HEK293T (cell line): ENCODE measurements at places on chromosomes 2 and 18.

DNA sequence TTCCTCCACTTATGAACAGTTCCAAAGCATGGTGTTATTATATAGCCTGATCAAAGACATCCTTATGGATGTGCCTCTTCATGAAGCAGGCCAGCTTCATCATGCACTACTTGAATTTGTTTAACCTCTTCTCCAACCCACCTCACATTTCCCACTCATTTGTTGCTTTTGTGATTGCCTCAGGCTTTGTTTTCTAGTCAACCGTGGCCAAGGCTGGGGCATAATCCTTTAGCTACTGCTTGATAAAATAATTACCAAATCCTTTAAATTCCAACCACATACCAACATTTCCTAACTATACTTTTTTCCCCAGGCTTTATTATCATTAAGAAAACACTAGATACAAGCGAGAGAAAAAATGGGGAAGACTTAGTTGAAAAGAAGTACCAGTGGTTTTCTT, 39.6 kb upstream of the SCN1A start:
- DNase-seq, result no peak

DNA sequence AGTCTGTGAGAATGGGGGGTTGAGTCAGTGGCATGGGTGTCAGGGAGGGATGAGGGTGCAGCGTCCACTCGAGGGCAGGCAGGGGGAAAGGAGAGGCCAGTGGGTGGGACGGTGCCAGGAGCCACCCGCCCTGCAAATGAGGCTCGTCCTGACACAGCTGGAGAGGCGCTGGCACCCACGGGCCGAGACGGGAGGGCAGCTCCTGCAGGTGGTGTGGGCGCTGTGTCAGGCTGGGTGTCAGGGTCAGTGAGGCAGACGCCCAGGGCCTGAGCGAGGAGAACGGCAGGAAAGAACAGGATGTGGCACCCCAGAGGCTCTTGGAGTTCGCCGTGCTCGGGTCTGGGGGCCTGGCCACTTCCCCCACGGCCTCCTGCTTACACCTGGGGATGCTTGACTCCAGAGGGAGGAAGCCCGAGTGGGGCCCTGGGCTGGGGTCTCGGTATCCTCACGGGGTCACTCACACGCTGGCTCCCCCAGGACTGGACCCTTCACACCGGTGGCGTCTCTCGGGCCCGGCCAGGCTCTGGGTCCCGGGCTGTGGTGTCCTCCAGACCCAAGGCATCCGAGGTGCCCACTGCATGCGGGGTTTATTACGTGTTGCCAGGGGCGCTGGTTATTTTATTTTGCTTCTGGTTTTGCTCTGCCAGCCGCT, 130.5 kb upstream of the CTDP1 start:
- no peak for DNase-seq

DNA sequence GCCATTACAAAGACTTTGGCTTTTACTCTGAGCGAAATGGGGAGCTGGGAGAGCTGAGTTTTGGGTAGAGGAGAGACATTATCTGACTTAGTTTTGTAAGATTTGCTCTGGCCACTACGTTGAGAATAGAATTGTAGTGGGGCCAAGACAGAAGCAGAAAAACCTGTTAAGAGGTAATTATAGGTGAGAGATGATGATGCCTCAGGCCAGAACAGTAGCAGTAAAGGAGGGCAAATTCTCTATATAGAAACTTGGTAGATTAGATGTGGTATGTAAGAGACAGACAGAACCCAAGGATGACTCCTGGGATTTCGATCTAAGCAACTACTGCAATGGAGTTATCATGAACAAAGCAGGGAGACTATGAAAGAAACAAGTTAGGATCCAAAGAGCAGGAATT, 17.4 kb upstream of the CREB1 start:
- DNase-seq, result no peak

DNA sequence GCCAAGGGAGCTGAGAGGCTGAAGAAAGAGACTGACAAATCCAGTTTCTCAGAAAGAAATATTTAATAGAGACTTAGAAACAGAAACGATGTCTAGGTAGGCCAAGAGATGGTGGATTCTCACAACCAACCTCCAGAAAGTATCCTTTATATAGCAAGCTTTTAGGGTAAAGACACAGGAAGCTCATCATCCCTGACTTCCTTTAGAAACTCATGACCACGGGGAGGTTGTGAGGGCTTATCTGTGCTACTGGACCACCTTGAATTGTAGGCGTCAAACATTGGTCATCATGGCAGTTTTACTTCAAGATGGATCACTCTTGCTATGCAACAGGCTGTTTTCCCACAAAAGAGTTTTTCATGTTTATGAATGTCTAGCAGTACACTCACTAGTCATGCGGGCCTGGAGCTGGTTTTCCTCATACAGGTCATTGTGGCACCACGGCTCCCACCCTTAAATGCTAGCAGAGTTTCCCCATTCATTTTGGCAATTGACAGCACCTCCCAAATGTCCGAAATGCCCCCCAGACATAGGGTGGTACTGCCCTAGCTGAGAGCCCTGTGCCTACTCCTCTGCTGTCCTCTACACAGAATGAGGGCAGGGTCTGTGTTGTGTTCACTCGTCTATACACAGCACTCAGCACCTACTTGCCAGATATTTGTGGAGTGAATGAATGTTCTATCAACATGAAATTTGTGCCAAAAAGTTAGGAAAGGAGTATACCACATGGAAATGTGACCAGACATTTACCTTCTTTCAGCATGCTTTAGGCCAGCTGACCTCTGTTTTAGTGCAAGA, 89.0 kb downstream of the TMEM247 start:
- no peak for DNase-seq

- DNase-seq, result no peak
Observed at GRCh38 chr18:62493033-62493862, 29.6 kb upstream of the ZCCHC2 start.

DNA sequence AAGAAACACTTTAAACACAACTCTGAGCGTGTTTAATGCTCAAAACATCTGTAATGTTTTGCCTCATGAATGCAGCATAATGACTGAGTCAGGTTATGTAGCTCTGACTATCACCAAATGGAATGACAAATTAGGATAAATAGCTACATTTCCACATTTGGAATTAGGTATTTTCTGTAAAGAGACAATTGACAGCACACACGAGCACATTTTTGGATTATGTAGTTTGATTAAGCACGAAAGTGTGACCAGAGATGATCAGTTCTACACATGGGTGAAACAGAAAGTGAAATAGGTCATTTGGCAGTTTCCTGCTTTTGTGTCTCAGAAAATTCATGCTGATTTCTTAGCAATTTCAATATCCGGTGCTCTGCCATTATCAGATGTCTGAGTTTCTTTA, 29.0 kb downstream of the LPIN1 start:
- no peak for DNase-seq

GRCh38 chr2:96146153-96146880, 1.1 kb upstream of the DUSP2 start:
- DNase-seq, result no peak

DNA sequence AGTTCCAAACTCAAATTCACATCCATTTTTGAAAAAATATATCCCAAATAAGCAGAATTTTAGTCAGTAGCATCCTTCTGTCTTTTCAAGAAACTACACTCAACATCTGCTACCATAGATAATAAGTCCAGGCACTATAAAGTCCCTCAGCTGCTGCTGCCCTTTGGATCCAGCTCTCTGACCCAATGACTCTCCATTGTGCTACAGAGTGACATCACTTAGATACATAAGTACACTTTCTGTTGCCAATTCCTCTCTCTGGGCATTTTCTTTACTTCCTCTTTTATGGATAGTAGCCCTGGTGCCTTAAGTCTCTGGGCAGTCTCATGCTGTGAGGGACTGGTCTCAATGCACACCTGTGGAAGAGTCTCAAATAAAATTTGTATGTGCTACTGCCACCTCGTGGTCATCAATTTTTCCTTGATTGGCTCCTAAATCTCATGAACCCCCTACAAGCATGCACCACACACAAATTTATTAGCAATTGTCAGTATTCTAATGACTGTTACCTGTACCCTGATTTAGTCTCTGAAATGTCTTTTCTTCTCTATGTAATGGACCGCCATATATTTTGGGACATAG, 219.2 kb downstream of the LRP1B start:
- peak; percentile 8 for DNase-seq

DNA sequence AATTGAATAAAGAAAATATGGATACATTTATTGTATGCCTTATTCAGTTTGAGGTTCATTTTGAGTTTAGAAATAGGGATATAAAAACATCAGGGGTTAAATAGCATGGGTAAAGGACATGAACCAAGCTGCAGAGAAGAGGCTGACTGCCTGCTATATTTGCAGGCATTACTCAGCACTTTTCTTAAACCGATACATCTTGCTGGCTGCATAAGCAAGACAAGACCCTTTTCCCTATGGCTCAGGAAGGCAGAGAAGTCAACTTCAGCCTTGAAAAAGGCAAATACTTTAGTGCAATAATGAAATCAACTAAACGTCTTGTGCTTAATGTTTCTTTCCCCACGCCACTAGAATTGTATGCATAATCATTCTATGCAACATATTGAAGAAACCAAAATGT, 36.4 kb downstream of the SCN1A start:
- DNase-seq, result no peak

DNA sequence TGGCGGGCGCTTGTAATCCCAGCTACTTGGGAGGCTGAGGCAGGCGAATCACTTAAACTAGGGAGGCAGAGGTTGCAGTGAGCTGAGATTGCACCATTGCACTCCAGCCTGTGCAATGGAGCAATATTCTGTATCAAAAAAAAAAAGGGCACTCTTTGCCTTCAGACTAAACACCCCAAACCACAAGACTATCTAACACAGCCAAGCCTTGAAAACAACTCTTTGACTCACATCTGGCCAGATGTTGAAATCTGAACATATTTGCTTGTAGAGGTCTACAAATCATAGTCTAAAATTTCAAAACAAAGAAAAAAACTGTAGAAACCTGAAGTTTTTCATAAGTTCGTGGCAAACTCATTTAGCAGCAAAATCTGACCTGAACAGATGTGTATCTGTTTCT, 94.9 kb downstream of the FAM161A start:
- no peak for DNase-seq

- no peak for DNase-seq
Observed at GRCh38 chr2:63580651-63581297, 7.5 kb downstream of the WDPCP start.

DNA sequence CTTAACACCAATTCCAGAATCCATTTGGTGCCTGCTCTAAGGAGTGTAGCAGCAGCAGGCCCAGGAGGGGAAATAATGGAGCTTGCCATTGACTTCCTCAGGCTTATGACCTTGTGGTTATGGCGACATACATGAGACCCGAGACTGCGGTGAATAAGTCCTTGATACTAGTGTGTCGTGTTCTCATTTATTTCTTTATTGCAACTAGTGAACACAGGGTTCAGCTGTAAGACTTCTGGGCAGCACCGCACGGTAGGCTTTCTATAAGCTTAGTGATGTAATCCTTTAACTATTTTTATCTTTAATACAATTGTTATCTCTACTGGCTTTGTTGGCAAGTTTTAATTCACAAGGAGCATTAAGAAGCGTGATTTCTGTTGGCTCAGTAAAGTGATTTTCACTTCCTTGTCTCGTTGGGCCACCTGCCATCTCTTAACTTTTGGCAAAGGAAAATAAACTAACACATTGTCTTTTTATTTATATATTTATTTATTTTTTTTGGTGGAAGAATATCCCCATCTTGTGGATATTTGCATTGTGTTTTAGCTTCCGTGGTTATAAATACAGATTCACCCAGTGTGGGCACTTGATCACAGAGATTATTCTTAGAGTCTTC, 139.8 kb downstream of the LTBP1 start:
- DNase-seq, result no peak

DNA sequence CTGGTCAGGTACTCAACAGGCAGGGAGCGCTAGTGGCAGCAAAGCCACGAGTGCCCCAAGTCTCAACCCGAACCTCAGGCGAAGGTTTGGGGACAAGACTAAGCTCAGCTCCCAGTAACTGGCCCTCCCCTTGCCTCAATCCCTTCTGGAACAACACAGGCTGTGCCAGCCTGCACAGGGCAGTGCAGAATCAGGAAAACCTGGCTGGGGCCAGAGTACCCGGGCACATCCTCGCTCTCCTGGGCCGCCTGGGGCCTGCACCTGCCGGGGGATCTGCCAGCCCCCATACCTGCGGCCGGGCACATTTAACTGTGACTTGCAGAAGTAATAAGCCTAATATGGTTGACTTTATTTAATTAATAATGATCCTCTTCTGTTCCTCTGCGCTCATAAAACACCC, 60.6 kb downstream of the GBX2 start:
- DNase-seq, result no peak

DNA sequence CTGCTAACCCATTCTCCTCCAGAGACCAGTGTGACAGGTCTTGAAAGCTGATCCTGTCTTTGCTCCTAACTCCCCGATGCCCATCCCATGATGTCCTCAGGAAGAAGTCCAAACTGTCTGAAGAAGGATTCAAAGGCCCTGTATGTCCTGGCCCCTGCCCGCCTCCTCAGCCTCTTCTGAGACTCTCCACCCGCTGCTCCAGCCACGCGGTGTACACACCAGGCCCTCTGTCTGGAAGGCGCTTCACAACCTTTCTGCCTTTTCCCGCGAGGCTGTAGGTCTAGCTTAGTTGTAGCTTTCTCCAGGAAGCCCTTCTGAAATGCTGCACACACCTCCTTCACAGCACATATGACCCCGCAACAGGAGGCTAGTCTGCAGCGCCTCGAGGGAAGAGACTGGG, 23.5 kb upstream of the CRYBA2 start:
- no peak for DNase-seq

DNA sequence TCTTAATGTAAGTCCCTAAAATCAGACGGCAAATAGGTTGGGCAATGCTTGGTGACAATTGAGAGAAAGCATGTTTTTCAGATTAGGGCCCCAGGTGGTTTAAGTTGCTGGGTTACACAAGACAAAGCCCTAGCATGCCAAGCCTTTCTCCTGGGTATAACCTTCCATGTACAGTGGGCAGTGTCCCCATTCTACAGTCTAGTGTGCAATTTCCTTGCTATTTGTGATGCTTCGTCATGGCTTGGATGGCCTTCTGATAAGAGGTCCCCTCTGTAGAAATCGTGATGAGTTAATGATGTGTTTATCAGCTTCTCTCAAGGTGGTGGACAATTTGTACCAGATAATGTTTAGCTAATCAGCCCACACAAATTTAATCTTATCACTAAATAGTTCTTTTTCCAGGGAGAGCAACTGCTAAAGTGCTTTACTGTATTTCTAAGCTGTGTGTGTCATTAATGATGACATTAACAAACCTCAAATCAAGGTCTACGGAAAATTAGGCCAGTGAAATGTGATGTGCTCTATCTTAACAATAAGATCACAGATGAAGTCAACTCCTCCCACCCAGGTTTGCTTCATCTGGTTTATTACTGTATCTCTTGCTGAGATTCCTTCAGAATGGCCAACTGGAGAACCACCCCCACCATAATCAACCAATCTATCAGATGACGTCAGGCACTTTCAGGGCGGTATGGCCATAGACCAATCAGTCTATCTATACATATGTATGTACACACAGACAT, 61.7 kb downstream of the PLB1 start:
- no peak for DNase-seq

DNA sequence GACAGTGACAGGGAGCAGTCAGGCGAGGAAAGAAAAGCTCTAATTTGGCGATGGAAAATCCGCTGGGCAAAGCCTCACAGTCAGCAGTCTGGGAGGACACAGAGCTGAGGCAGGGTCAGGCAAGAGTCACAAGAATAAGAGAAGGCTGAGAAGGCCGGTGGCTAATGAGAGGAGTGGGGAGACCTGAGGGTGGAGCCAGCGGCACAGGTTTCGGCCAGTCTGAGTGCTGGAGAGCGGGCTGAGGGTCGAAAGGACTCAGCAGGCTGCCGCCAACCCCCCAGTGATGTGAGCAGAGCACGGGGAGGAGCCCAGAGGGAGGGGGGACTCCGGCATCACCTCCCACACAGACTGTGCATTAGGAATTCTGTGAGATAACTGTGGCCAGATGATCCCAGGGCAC, 500.6 kb upstream of the MYT1L start:
- no peak for DNase-seq

- DNase-seq, result no peak
Observed at GRCh38 chr18:67131498-67131897, 385.0 kb downstream of the DSEL start.

- no peak for DNase-seq
Observed at GRCh38 chr2:227515742-227516141, 43.8 kb downstream of the AGFG1 start.
